Kidney glomerular epithelial cell (primary cell): ENCODE measurements at places on chromosomes 13 and 19.
A peak's percentile ranks its signal among the peaks of the same experiment; 100 is the strongest.

GRCh38 chr19:54390942-54391577 lies 24.2 kb upstream of the TTYH1 start:
- peak; percentile 1 for DNase-seq

- DNase-seq = no peak
Observed at GRCh38 chr13:24741016-24741662, 22.8 kb upstream of the RNF17 start.

DNA sequence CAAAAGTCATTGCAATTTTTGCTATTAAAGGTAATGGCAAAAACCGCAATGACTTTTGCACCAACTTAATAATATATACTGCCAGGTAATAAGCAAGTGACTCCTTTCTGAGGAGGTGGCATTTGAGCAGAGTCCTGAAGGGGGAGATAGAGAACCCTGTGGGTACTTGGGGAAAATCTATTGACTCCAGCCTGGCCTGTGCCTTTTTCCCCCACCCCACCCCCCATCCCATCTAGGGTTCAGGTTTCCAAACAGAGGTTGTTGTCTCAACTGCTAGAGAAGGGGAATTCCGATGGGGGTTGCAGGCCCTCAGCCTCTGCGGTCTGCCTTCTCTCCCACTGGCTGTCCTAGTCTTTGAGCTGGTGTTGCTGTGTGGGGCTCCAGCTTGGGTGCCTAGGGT lies 11.5 kb downstream of the S1PR2 start:
- DNase-seq = peak; percentile 23

DNA sequence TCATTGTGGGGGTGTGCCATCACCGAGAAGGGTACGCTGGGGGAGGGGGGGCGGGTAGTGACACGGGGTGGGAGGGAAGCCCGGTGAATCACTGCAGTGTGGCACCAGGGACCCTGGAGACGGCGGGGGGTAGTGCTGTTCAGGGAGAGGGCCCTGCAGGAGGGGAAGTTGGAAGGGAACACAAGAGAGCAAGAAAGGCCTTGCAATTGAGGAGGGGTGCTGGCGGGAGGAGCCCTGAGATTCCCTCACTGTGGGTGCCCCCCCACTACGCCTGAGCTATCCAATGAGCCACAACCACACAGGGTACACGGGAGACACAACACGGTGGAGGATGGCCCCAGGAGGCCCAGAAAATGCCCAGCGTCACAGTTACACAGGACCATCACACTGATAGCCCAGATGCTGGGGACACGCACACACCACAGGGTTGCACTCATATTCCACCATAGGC lies 516 bp upstream of the ATP1A3 start:
- no peak for DNase-seq

DNA sequence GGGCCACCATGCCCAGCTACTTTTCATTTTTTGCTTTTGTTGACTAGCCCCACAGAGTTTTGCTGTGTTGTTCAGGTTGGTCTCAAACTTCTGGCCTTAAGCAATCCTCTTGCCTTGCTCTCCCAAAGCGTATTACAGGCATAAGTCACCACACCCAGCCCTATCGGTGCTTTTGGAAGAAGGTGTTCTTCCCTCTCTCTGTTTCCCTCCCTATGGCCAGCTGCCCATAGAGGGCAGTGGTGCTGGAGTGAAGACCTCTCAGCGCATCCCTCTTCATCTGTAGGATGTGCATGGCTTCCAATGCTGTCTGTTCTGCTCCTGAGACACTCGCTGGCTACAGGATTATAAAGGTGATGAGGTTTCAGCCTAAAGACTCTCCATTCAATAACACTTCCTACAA lies 1.3 kb upstream of the CD22 start:
- DNase-seq = no peak
